Type B pancreatic cell (in vitro differentiated cells): ENCODE measurements at places on chromosomes 7 and 10. TPM values are rescaled to one million over a fixed set of nuclear protein-coding genes. Genes with fewer than 3 reads are reported as not detected.
A peak's percentile ranks its signal among the peaks of the same experiment; 100 is the strongest.

DNA sequence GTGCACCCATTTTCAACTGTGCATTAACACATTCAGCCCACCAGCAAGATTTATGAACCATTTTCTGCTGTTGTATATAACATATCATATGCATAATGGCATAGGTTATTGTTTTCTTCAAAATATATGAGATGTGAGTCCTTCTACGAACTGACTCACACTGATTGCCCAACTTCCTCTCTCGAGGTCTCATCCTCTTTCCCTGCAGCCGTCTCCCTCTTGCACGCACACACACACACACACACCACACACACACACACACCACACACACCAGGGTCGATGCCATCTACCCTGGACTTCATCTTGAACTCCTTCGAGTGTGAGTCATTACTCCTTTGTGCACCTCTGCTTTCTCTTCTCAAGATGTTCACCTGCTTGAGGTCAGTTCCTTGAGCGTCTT is 36.7 kb downstream of the EGFR start:
- no peak for DNase-seq

- no peak for DNase-seq
Observed at GRCh38 chr7:99531354-99531765, 20.6 kb downstream of the FAM200A start.

DNA sequence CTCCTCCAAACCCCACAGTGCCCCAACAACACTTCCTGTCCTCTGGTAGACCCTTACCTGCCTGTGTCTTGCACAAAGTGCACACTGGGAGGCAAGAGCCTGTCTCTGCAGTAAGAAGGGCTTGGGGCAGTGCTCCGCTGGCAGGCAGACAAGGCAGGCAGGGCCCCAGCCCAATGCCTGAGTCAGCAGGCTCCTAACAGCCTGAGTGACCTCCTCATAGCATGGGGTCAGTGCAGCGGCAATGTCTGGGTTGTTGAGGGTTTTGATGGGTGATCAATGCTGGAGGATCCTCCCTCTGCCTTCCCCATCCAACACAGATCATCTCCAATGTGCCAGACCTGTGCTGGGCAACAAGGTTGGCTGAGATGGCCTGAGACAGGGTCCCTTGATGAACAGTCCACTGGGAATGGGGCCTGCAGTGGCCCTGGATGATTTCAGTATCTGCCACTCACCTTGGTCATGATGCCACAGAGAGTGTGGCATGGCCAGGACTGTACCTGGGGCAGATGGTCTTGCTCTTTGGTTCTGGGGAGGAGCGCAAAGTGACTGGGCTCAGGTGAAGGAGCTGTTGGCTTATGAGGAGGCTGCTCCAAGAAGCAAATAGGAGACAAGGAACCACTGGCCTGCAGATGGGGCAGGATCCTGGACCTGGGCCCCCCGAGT is 55.6 kb upstream of the CAMK2B start:
- DNase-seq, result no peak

NAT16 gene
- not detected in 2 replicates for total RNA-seq

DNA sequence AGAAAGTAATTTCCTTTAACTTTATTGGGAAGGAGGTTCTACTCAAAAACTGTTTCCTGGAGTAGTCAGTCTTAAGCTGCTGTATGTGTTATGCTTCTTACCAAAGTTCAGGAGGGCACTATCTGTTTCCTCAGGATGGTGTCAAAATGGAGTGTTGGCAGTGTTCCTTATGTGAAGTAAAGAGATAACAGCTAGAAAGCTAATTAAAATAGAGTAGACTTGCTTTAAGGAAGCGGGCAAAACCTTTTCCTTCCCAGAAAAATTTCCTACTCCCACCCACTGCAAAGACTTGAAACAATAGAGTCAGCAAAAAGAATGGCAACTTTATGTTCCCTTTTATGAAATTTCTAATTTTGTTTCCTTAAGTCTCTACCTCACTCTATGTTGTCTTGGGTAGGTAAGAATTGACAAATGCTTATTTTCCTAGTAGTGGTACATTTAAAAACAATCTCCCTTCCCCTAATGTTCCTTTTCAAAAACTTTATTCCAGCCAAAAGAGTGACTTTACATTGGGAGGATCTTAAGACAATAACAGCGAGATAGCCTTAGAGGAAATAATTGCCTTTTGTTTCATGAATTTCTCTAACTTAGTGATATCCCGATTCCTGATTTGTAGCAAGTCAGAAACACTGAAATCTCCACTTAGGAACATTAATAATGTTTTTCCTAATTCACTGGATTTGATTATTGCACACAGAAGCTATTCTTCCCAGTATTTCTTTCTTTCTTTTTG is 26.5 kb upstream of the ENTPD1 start:
- no peak for DNase-seq

DNA sequence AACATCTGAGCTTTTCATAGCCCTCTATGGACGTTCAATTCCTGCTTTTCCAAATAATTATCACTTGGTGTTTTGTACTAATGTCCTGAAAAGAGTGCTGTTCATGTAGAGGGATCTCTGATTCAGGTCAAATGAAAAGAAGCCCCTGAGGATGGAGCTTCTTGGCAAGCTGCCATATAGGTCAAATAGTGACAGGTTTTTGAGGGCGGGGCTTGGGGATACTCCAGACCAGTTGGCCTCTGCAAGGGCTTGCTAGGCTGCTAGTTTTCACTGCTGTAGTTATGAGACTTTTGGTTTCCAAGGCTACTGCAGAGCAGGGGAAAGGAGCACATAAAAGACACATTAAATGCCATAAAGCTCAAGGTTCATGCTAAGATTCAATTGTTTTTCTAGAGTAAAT is 257.2 kb upstream of the CACNA2D1 start:
- no peak for DNase-seq

DNA sequence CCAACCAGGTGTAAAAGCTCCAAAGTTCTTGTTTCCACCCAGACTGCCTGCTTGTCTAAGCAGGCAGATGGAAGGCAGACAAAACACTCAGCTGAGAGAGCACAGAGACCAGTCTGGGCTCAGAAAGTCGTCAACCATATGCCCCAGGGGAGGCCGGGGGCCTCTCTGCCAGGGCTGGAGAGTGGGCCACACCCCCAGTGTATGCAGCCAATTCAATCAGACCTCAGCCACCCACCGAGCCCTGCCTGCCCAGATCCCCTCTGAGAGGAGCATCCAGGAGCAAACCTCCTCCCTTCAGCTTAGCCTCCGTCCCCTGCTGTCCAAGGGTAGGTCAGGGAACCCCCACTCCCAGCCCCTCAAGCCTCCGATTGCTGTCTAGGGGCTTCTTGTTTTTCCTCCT is 196.3 kb downstream of the LSM5 start:
- no peak for DNase-seq

DNA sequence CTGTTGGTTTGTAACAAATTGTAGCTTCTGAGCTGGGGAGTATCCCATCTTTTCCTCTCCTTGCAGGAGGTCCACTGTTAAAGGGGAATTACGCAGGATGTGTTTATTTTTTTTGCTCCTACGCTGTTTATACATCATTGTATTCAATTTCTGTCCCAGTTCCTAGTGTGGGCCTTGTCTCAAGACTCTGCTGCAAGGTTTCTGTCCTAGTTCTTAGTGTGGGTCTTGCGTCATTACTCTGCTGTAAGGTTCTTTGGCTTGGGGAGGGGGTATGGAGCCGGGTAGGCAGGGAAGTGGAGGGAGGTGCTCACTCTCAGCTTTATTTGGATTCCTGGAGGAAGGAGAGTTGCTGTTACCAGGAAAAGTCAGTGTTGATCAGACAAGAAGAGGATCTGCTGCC is 64.0 kb upstream of the TRIM8 start:
- DNase-seq, result no peak

- DNase-seq, result no peak
Observed at GRCh38 chr10:92826061-92826460, 22.3 kb upstream of the EXOC6 start.

DNA sequence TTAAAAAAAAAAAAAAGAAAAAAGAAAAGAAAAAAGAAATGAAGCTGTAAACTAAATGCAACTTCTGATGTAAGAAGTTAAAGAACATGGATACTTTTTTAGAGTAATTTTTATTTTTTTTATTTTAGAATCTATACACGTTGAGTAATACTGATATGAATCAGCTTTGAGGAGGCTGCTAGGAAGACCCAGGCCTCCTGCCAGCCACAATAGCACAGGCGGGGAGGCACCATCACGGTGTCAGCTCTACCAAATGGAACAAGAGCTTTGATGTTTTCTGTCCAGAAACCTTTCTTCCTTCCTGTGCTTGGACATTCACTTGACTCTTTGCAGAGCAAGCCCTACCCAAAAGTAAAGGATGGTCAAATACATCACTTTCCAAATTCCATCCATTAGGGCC is 45.3 kb upstream of the EGR2 start:
- DNase-seq, result no peak

DNA sequence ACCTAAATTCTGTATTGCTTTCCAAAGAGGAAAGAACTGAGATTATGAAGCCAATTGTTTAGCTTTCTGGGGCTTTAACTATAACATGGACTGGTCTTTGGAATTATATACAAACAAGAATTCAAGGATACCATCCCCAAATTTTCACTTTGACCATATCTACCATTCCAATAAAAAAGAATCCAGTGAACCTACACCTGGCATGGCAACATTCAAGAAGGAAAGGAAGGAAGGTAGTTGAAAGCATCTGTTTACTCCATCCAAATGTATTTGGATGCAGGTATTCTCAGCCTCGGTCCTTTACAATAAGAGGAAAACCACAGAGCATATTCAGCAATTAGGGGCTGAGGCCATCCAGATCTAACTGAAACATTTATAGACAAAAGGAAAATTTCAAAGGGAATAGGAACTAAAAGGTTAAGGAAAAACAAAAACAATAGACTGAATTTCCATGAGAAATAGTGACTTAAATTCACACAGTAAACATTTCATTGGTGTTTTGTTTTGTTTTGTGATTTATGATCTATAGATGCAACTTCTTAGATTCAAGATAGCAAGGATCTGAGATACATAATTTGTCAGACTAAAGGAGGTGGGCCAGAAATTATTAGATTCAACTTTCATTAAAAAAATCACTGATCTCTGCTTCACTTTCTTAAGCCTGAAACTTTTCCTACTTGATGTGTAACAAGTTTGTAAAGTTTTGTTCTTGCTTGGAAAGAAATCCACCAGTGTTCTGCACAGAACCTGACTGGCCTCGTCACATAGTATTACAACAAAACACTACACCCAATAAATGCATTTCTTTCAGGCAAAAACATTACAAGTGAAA is 12.7 kb downstream of the SKIDA1 start:
- no peak for DNase-seq

DNA sequence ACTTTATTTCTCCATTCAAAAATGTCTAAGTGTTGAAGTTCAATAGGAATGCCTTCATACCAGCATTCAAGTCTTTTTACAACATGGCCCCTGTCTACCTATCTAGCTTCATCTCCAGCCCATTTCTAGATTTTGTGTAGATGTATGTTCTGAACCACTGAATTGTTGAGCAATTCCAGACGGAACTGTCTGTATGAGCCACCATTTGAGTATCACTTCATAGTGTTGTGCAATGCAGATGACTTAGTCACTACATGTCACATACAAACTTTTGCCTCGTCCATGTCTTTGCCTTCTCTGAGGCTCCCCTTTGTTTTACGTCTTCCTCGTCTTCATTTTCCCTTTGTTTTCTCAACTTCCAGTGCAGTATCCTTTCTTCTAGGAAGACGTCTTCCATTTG is 118.1 kb downstream of the INHBA start:
- DNase-seq, result no peak

SPDYE8 gene
- not detected in 2 replicates for total RNA-seq

DNA sequence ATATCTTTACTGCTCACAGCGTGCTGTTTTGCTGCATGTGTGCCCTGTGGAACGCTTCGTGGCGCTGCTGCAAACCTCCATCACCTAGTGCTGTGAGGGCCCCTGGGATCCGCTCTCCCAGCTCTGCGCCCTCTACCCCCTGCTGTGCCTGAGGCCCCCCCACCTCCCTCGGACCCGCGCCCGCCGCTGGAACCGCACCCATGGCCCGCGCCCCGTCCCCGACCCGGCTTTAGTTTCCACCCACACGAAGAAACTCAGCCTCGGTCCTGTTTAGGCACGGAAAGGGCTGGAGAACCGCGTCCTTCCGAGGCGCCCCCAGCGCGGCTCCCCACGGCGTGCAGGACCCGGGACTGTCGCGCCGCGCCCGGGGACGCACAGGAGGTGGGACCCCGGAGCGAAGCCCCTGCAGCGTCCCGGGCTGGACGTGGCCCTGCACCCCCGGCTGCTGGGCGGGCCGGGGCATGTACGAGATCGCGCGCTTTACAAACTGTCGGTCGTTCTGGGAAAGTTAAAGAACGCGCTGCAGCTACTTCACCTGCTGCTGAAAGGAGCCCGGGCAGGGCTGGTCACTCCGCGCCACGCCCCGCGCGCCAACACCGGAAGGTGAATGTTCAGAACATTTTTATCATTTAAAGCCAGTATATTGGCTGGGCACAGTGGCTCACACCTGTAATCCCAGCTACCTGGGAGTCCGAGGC is 54.3 kb downstream of the BMS1 start:
- DNase-seq, result no peak

SPAM1 gene
- total RNA-seq, result not detected in 2 replicates

DNA sequence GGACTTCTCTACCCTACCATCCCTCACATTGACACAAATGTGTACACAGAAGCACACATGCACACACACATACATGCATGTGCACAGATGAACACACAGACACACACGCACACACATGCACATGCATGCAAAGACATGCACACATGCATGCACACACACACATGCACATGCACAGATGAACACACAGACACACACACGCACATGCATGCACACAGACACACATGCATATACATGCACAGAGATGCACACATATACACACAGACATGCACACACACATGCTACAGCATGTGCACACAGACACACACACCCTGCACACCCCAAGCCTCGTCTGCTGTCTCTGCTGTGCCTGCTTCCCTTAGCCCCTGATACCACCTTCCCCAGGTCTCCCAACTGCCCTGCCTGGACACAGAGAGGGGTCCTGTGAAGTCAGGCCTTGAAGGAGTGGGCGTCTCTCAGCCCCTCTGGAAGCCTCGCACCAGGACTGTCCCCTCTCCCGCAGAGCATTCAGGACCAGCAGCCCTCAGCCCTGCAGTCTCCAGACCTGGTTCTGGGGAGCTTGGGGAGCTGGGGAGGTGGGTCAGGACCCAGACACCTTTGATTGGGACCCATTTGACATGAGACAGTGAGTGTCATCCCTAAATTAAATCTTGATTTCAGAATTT is 181.8 kb downstream of the DNAJB6 start:
- peak; percentile 39 for DNase-seq
